ENCODE measurements at places on chromosomes 13 and 19. TPM values are rescaled to one million over a fixed set of nuclear protein-coding genes. Genes with fewer than 3 reads are reported as not detected.

The RNF17 gene
- total RNA-seq: 0.25 TPM

The USHBP1 gene
- total RNA-seq: not detected

The CAMSAP3 gene
- 0.16 TPM for total RNA-seq

The ZNF575 gene
- 2.7 TPM for total RNA-seq

The ERICH4 gene
- not detected for total RNA-seq

The ZNF431 gene
- total RNA-seq: 25.9 TPM

The SIGLEC11 gene
- not detected for total RNA-seq

The NPAS1 gene
- 2.1 TPM for total RNA-seq

The SIGLEC6 gene
- 0.14 TPM for total RNA-seq

The KBTBD7 gene
- 3.1 TPM for total RNA-seq

The C19orf67 gene
- not detected for total RNA-seq

The TSKS gene
- total RNA-seq: 2.9 TPM

The KASH5 gene
- not detected for total RNA-seq

The ACTMAP gene
- 5.7 TPM for total RNA-seq

The DZIP1 gene
- not detected for total RNA-seq

The SYNE4 gene
- 1.6 TPM for total RNA-seq

The KLK2 gene
- not detected for total RNA-seq

The STAP2 gene
- total RNA-seq: 1.8 TPM

The AP1M2 gene
- total RNA-seq: not detected

The SGTA gene
- total RNA-seq: 28.3 TPM

The MAB21L1 gene
- not detected for total RNA-seq

The ZNF440 gene
- total RNA-seq: 5.8 TPM

The IL4I1 gene
- 4.7 TPM for total RNA-seq

The ZNF835 gene
- total RNA-seq: 0.82 TPM

The C1QTNF9 gene
- total RNA-seq: not detected

The METTL21C gene
- not detected for total RNA-seq

The SLC8A2 gene
- not detected for total RNA-seq

The IRS2 gene
- 188 TPM for total RNA-seq

The ZNF304 gene
- 4.9 TPM for total RNA-seq

The CIC gene
- 119 TPM for total RNA-seq

The DNAAF3 gene
- not detected for total RNA-seq

The IGFL3 gene
- not detected for total RNA-seq

The ZNF784 gene
- total RNA-seq: 11.2 TPM

The BAX gene
- total RNA-seq: 60.4 TPM

The STXBP2 gene
- 241 TPM for total RNA-seq

The OR7A5 gene
- not detected for total RNA-seq

The CILP2 gene
- 1.1 TPM for total RNA-seq

The EID2 gene
- 17.2 TPM for total RNA-seq

The SLC25A41 gene
- 0.50 TPM for total RNA-seq

The ZNF439 gene
- 6.6 TPM for total RNA-seq

The UPK1A gene
- total RNA-seq: 0.36 TPM

The CRB3 gene
- total RNA-seq: 9.4 TPM

The THAP8 gene
- total RNA-seq: 0.53 TPM
